Left kidney (tissue), 8 donors: ENCODE measurements at places on chromosomes 2 and 18.

- no peak for DNase-seq
These were observed 105.2 kb upstream of the ID2 start for GRCh38 chr2:8576525-8577167.

DNA sequence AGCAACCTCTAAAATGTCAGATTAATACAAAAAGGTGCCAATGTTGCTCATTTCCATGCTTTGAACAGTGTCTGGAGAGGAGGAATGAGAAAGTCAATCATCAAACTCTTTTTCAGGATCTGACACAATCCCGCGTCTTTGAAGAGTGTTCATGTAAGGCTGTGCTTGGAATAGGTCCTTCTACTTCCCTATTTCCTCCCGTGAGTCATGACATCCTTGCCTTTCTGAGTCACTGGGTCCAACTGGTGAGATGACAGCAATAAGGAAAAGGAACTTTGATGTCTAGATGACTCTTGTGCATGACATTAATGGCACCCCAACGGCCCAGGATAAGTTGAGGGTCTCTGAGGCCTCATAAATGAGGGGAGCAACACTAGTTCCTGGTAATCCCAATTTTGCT lies 109.0 kb upstream of the CELF4 start:
- DNase-seq, result no peak

DNA sequence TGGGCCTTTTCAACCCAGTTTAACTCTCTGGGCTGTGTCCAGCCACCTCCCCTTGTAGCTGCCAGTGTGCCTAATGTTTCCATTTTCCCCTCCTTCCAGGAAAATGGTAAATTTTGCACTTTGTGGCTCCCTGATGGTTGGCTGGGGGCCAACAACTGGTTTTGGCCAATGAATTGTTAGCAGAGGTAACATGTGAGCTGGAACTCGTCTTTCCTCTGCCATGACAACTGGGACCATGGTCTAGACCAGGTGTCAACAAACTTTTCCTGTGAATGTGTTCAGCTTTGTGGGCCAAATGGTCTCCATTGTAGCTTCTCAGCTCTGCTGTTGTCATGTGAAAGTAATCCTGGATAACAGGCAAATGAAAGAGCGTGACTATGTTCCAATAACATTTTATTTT lies 87.2 kb downstream of the DDX1 start:
- DNase-seq, result no peak

GRCh38 chr2:120287183-120288015 lies 34.7 kb downstream of the RALB start:
- no peak for DNase-seq

DNA sequence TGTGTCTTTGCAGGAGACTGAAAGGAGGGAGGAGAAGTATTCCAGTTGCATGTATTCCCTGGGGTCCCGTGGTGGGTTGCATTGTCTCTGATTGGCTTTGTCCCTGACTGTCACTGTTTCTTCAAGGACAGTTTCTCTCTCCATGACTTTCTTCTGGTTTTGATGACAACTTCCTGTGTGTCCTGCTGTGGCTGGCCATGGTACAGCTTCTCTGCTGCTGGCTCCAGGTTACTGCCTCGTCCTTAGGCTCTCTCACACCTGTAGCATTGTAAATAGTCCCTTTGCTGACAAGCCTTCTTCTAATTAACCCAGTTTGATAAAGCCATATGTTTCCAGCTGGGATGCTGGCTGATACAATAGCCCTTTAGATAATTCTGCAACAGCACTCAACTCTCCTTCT lies 129.0 kb downstream of the LPIN1 start:
- no peak for DNase-seq

GRCh38 chr2:42909966-42910365 lies 117.6 kb upstream of the HAAO start:
- no peak for DNase-seq
